ENCODE measurements at places on chromosomes 3 and 15.

DNA sequence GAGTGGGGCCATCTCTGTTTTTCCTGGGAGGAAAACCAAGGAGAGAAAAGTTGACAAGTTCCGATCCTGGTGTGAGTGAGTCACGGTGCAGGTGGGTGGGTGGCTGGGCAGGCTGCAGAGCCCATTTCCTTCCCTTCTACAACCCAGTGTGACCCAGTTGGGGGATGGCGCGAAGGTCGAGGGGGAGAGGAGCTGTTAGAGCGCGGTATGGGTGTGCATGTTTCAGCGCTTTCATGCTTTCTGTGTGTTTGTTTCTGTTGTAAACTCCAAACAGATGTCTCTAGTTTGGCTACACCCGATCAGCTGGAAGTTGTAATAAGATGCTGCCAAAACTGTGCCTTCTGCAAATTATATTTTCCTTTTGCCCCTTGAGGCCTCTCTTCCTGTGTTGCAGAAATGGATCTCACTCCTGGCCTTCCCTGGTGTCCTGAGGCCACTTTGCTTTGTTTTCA is 3.8 kb downstream of the FAM43A start:
- DNase-seq, result peak; percentile 17

- DNase-seq, result no peak
Observed at GRCh38 chr3:69994919-69995318, 4.6 kb upstream of the SAMMSON start.

GRCh38 chr3:170508839-170509238 is 77.0 kb downstream of the SLC7A14 start:
- no peak for DNase-seq

DNA sequence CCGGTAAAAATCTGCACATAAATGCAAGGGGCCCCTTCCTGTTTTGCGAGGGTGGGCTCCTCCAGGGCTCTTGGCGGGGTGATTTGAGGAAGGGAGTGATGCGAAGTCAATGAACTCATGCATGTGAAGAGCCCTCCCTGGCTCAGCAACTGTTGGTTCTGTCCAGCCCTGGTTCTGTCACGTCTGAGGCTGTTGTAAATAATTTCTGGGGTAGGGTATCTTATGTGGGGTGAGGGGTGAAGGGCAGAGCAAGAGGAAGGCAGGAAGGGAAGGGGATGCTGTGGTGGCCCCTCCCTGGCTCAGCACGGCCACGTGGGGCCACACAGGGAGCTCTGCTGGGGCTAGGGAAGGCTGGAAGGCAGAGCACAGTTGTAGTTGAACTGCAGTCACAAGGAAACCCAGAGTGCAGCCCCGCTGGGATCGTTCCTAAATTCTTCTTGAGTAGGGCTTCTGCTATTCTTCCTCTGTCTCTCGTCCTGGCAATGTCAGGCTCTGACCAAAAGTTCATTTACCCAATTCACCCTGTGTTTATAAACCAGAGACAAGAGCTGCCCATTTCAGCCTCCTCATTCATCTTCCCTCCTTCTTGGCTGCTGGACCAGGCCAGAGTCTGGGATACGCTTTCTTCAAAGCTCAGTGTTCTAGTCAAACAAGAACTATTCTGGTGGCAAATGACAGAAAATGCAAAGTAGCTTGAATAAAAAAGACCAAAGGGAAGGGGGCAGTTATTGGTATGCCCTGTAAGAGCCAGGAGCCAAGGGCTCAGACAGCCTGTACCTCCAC is 14.8 kb upstream of the TOPBP1 start:
- DNase-seq, result no peak

- no peak for DNase-seq
Observed at GRCh38 chr15:101440846-101441590, 48.5 kb downstream of the PCSK6 start.

DNA sequence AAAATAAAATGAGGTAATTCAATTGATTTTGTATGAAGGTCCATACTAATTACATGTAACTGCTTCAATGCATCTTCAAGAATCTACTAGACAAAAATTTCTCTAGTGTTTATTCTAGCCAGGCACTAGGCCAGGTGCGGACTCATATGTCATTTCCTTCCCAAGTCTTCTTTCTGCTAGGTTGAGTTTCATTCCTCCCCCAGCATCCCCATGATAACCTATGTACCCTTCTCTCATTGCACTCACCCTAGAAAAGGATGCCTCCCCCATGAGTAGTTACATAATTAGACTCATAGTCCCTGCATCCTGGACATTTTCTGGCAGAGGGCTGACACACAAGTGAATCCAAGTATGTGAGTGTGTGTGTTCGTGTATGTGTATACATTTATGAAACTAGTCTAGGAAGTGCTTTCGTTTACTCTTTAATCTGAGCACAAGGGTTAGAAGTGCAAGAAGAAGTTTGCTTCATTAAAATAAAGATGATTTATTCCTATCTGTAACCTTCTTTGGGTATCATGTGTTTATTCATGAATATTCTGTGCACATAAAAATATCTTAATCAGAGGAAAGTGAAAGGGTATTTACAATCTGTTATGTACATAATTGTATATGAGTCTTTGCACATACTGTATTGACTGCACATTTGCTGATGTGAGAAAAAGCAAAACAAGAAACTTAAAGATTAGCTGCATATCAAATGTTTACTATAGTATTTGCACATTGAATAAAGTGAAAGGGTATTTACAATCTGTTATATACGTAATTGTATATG is 585.6 kb upstream of the ZNF717 start:
- no peak for DNase-seq

All from T-cell (primary cell).